Stimulated activated naive CD4-positive, alpha-beta T cell treated with Interleukin-2 at 50 U/mL for 16 hours (primary cell): ENCODE measurements at places on chromosomes 6 and 20.
A peak's percentile ranks its signal among the peaks of the same experiment; 100 is the strongest.

GRCh38 chr20:63178889-63179686 is 36.8 kb downstream of the YTHDF1 start:
- peak; percentile 69 for DNase-seq

DNA sequence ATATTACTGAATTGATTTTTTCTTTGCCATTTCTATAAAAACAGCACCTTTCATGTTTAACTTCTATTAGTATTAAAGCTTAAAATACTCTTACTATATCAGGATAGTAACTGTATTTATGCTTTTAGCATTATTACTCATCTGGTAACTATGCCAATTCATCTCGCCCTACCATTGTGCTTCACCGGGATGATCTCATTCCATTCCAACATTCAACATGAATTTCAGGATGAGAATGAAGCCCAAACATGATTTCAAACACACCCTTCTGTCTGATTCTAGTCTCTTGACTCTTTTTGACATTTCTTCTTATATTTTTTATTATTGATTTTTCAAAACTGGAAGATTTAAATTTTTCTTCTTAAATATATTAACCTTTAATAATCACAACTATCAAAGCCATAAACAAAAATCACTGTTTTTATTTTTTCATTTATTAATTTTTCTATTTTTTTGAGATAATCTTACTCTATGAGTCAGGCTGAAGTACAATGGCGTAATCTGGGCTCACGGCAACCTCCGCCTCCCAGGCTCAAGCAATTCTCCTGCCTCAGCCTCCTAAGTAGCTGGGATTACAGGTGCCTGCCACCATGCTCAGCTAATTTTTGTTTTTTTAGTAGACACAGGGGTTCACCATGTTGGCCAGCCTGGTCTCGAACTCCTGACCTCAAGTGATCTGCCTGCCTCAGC is 46.7 kb downstream of the GJA1 start:
- DNase-seq = no peak

GRCh38 chr6:151341476-151342195 is 49.7 kb downstream of the ZBTB2 start:
- no peak for DNase-seq

DNA sequence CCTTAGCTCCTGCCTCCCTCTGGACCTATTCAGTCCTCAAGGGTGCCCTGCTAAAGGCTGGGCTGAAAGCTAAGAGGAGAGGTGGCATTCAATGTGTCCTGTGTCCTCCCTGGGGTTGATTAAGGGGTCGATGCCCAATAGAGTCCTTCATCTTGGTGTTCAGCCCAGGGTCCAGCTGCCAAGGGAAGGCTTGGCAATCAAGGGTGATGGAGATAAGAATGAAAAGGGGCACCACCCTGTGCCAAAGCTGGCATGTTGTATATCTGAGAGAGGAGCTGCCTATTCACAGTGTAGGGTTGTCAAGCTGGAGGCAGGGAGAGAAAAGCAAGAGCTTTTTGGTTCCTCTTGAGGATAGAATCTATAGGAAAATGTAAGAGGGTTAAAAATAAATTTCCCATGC is 12.3 kb downstream of the C20orf173 start:
- DNase-seq = no peak
